ENCODE measurements at places on chromosomes 7 and 10.

DNA sequence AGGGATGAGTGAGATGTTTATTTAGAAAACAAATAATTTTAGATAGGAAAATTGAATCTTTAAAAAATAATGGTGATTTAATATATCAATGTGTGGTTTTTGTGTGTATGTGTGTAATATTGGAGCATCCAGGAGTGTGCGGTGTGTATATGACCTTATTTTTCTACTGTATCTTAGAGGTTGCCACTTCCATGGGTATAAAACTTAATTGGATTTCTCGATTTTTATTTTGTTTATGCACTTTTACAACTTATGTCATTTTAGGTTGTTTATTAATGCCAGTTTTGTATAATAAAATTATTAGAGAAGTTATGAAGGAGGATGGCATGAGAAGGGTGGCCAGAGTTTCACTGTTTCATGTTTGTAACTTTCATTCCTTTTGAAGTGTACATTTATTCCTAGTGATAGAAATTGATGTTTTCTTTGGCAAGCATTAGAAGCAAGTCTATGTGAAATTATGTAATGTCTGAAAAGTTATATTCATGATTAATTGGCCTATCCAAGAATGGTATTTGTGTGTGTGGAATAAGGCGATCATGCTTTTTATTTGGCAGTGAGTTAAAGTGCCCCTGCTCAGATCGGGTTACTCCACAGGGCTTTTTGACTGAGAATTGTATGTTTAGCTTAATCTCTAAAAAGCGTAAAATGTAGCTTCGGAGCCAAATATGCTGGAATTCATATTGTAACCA lies 110.3 kb downstream of the KAT6B start:
- DNase-seq = no peak

DNA sequence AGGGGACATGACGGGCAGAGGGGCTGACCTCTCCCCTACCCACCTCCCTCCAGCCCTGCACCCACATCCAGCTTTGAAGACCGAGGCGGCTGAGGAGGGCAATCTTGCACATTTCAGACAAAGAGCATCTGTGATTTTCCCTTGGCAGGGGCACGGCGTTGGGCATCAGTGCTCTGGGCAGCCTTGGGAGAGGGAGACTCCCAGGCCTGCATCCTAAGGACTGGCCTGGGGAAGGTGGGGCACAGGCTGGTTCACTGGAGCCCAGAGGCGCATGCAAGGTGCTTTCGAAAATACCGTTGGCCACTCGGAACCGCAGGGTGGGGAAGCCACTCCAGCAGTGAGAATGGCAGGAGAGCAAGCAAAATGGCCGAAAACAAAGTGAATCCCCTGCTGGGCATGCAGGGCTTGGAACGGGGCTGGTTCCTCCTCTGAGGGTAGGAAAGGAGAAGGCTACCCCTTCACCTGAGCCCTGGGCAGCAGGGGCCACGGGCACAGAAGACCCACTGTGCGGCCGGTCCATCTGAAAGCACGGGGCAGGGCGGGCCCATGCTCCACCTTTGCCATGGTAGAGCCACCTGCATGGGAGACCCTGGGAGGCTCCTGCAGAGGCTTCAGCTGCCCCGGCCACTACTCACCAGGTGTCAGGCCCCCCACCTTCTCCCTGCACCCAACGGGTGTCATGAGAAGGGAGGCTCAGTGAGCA lies 49.8 kb downstream of the EBF3 start:
- DNase-seq = no peak

DNA sequence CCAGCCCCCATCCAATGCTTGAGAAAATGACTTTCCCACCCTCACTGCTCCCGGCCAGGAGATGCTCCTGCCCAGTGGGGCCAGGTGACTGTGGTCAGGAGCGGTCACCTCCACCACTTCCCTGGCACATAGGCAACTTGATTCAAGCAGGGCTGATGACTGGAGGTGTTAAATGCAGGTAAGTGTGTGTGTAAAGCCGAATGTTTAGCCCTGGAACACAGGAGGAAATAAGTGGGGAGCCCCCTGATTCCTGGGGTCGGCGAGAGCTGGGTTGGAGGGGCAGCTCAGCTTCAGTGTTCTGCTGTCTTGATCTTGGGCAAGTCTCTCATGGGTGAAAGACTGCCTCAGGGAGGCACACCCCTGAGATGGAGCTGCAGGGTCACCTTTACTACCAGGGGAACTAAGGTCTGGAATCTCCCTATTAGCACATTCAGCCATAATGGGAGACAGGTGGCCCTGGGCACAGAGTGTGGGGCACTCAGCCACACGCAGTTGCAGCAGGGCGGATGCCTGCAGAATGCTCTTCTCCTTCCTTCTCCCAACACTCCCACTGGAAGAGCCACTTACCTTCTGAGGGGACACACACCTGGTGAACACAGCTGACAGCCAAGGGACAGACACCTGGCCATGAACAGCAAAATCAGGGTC lies 124.1 kb downstream of the PTPN20 start:
- no peak for DNase-seq

GRCh38 chr10:67971311-67971710 lies 86.9 kb downstream of the SIRT1 start:
- DNase-seq = no peak

DNA sequence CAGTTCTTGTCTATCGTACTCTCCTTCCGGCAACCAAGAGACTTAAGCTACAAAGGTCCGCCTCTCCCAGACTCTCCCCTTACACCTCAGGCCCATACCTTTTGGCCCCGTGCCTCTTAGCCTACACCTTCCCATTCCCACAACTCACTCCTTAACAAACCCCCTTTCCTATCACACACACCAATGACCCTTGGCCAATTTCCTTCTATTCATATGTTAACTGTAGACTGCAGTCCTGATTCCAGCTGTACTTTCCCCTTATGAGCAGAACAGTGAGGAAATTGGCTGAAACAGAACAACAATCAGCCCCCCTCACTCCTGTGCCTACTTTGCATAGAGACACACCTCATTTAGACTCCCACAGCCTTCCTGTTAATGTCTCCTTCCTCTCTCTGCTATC lies 1.4 kb upstream of the TMEM139 start:
- no peak for DNase-seq

DNA sequence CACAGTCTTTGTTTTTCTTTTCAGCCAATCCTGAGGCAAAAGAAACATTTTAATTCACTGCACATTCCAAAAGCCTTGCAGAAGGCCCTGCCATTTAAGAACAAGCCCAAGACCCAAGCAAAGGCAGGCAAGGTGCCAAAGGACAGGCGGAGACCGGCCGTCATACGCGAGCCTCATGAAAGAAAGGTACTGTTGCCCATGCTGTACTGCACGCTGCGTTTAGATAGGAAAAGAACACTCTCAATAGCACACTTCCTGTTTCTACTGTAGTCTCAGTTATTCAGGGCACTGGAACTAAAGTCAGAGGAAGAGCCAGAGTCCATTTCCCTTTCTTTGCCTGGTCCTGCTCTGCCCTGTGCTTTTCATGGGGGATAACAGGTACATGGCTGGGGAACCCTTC lies 47.6 kb downstream of the BMS1 start:
- no peak for DNase-seq

DNA sequence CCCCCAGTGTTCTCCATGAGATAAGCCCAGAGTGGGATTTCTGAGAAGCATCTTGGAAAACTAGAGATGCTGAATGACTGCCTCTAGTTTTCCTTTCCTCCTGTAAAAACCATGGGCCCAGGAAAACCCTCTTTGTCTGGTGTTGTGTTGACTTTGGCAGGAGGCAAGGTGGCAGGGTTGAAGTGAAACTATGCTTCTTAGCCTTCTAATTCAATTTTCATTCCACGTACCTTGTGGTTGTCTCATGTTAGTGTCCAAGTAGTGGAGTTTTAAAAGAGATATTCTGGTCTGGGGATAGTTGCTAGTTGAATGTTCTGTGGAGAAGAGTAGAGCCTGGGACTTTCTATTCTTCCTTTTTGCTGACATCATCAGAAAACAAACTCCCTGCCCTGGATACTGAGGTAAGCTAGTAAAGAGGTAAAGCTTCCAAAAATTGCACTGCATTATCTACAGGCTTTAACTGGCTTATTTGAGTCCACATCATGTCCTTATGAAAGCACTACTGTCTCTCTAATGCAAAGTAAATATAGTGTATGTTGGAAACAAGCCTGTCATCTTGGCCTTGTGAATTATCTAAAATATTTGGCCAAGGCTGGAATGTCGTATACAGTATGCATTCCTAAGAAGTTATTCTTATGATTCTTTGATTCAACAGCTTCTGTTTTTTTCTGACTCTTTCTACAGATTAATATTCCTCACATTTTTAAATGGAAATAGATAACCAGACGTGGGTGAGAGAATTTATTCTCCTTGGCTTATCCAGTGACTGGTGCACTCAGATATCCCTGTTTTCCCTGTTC lies at the start of gene OR2F2:
Gene OR2F2 (plus strand): TSS at position 708 of the 800 bp plus-strand sequence. CDS start 0 bp downstream, at position 708.
- no peak for DNase-seq

- DNase-seq = no peak
Measured at GRCh38 chr7:138665249-138665648, 35.9 kb downstream of the SVOPL start.

DNA sequence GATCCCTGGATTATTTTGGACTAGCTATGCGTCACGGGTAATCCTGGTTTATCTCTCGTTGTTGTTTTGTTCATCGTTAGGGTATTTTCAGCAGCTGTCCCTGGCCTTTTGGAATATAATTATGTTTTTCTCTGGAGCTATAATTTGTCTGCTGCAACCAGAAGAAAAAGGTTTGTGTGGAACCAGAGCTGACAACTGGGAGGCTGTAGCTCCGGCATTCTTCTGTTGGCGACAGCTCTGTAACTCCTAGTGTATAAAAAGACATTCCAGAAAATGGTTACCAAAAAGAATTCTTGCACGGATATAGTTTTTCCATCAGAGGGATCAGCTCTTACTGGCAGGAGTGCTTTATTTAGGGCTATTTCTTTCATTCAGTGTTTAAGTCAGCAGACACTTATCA lies 130.9 kb upstream of the PRR15 start:
- no peak for DNase-seq

DNA sequence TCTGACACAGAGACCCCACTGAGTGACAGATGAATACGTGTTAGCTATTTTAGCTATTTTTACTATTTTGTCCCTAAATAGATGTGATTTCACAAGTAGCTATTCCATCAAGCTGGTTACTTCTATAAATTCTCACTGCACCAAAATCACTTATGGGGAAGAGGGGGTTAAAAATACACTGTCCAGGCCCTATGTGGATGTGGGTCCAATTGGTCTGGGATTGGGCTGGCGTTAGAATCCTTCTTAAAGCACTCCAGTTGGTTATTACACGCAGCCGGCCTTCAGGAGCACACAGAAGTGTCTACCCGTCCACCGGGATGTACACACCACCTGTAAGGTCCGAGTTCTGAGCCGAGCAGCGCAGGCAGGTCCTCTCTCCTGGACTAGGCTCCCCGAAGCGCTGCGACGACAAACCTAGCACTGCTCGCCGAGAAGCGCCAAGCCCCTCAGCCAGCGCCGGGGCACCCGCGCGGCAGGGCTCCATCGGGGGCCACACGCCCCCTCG lies 222.3 kb upstream of the MKLN1 start:
- peak; percentile 16 for DNase-seq

DNA sequence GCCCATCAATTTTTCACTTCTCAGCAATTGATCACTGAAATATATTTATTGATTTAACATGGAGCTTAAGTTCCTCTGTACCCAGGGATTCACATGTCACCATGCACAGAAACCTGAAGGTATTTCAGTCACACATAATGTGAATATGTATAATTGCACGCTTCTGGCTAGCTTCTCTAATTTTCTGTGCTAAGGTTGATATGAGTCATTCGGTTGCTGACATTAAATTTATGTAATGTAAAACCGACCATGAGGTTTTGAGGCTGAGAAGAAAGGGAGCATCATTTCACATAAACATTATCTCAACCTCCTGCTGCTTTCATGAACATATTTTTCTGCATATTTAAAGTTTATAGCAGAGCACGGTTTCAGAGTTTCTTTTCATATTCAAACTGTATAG lies 381.0 kb upstream of the TPK1 start:
- DNase-seq = no peak

- DNase-seq = no peak
Measured at GRCh38 chr7:107505997-107506673, 36.3 kb downstream of the GPR22 start.
